ENCODE measurements at places on chromosomes 5 and 9. TPM values are rescaled to one million over a fixed set of nuclear protein-coding genes. Genes with fewer than 3 reads are reported as not detected.

NR2F1-AS1 gene
- 45.1 TPM for total RNA-seq

COL15A1 gene
- 164 TPM for total RNA-seq

PROB1 gene
- total RNA-seq: 1.0 TPM

GRIN3A gene
- not detected for total RNA-seq

PAPPA gene
- 209 TPM for total RNA-seq

WNT8A gene
- total RNA-seq: not detected

REEP5 gene
- total RNA-seq: 54.1 TPM

LPAR1 gene
- total RNA-seq: 101 TPM

NKD2 gene
- 12.0 TPM for total RNA-seq

PHYHD1 gene
- total RNA-seq: 6.4 TPM

TESK1 gene
- 12.2 TPM for total RNA-seq

CDC20B gene
- total RNA-seq: not detected

LVRN gene
- 0.28 TPM for total RNA-seq

PCDHAC1 gene
- total RNA-seq: 0.18 TPM

BSPRY gene
- total RNA-seq: not detected

TRIM52 gene
- total RNA-seq: 5.2 TPM

NTNG2 gene
- total RNA-seq: 4.6 TPM

FOXD4L4 gene
- 0.14 TPM for total RNA-seq

TYRP1 gene
- total RNA-seq: 1.7 TPM

SLC6A19 gene
- total RNA-seq: not detected

PTGES gene
- 108 TPM for total RNA-seq

PCDHA1 gene
- total RNA-seq: under 0.01 TPM

WDR38 gene
- not detected for total RNA-seq

CYSRT1 gene
- total RNA-seq: 0.18 TPM

RASEF gene
- 0.14 TPM for total RNA-seq

SPATA6L gene
- total RNA-seq: 0.43 TPM

FBXO4 gene
- total RNA-seq: 13.5 TPM

SMIM33 gene
- total RNA-seq: not detected

SEMA5A gene
- total RNA-seq: 5.3 TPM

WDR5 gene
- total RNA-seq: 12.5 TPM

ABO gene
- total RNA-seq: not detected

PCDHA13 gene
- under 0.01 TPM for total RNA-seq

FRRS1L gene
- total RNA-seq: 0.09 TPM

IFNA13 gene
- not detected for total RNA-seq

AK8 gene
- 0.37 TPM for total RNA-seq

STOM gene
- 500 TPM for total RNA-seq

AGPAT2 gene
- total RNA-seq: 46.8 TPM

RMRP gene
- 90,129 TPM for total RNA-seq

SOX30 gene
- total RNA-seq: not detected

CERT1 gene
- total RNA-seq: 30.6 TPM

PCDHGA2 gene
- total RNA-seq: 2.7 TPM

LHFPL2 gene
- 104 TPM for total RNA-seq

SLC26A2 gene
- 12.8 TPM for total RNA-seq

ANKRD33B gene
- 8.4 TPM for total RNA-seq

SLC34A3 gene
- total RNA-seq: not detected

CATSPER3 gene
- 0.14 TPM for total RNA-seq

CCNJL gene
- 0.18 TPM for total RNA-seq

SHISAL2B gene
- not detected for total RNA-seq
